ENCODE measurements at places on chromosomes 3 and 15.

GRCh38 chr3:139928708-139929505 lies 6.1 kb upstream of the CLSTN2 start:
- DNase-seq = no peak

- no peak for DNase-seq
Observed at GRCh38 chr15:68989541-68990230, 24.8 kb upstream of the NOX5 start.

GRCh38 chr3:50611464-50612233 lies at the start of gene CISH:
Gene CISH, minus strand, starts transcription at chr3:50611774. Its CDS starts 124 bp downstream, at chr3:50611650.
- peak; percentile 48 for DNase-seq

- DNase-seq = no peak
Observed at GRCh38 chr15:63971427-63971805, 74.9 kb downstream of the DAPK2 start.

DNA sequence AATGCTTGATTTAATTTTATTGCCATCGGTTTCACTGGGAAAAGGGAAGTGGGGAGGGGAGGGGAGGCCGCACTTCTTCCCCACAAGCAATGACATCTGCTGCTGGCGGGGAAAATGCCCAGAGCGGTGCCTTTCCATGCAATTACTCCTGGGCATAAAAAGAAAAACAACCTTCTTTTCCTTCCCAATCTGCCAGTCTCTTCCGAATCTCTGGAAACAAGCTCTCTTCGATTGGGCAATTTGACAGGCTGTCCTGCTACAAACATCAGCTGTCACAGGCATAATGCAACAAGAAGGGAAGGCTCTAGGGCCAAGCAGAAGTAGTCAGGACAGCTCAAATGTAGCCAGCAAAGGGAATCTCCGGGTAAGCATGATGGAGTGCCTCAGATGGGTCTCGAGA lies 93.4 kb upstream of the STRIT1 start:
- DNase-seq = no peak

- DNase-seq = no peak
Observed at GRCh38 chr3:185631508-185632206, 45.6 kb downstream of the SENP2 start.

DNA sequence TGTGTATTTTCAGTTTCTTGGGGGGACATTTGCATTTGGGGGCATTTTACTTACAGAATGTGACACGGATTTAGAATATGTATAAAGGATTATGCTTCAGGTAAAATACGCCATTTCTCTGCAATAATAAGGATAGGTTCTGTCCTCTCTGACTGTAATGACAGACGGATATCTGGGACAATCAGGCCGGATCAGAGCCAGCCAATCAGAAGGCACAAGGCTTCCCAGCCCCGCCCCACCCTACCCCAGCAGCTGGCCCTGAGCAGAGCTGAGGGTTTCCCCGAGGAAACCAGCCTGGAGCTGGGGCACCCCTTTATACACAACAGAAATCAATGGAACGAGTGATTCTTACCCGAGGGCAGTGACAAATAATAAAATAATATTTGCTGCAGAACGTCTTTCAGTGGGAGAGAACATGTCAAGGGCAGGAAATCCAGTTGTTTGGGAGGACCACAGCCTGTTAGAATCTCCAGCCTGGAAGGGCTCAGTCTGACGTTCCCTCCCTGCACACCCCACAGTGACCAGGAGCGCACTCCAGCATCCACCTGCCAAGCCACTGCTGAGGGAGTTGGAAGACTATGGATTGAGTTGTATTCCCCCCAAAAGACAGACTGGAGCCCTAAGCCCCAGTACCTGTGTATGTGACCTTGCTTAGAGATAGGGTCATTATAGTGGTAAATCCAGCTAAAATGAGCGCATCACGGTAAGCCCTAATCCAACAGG lies 30.3 kb upstream of the SEC13 start:
- DNase-seq = no peak
